Right atrium auricular region (tissue), 2 donors: ENCODE measurements at places on chromosomes 12 and 14. TPM values are rescaled to one million over a fixed set of nuclear protein-coding genes. Genes with fewer than 3 reads are reported as not detected.
A peak's percentile ranks its signal among the peaks of the same experiment; 100 is the strongest.

- H3K27ac ChIP-seq, result no peak overlapping the region
- no peaks in the 10 kb centered on the region for H3K36me3 ChIP-seq
- DNase-seq, result no peak
- H3K4me1 ChIP-seq, result no peaks in the 10 kb centered on the region
Observed at GRCh38 chr14:41758011-41758665, 151.5 kb downstream of the LRFN5 start.

DNA sequence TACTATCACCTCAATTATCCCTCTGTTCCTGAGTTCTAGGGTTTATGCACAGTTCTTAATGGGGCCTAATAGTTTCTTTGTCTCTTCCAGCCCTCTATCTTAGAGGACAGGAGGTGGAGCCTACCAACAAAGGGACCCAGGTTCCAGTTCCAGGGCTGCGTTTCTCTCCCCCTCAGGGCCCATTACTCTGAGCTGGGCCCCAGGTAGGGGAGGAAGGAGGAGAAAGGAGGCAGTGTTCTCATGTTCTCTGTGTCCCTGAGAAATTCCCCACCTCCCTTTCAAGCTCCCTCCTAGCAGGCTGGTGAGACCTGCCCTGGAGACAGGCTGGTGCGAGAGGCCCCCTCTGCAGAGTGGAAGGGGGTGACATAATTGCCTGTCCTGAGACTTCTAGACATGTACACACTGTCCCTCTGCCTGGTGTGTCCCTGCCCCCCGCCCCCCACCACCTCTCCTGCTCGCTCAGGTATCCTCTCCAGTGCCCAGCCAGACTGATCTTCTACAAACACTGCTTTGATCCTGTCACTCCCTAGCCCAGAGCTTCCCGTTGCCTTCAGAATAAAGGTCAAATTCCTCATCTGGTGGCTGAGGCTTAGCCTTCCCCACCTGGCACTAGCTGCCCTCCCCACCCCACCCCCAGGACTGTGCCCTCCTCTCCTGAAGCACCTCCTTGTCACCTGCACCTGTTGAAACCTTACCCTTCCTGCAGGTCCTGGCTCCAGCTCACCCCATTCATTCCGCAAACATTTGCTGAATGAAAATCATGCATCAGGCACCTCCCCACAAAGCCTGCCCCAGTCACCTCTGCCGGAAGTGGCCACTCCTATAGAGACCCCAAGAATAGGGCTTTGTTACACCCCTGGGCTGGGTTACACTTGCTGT, 21.1 kb upstream of the KRT8 start:
- H3K27ac ChIP-seq, result peak overlapping the region; percentile 73
- no peak overlapping the region for H3K4me3 ChIP-seq
- no peak for DNase-seq

GRCh38 chr12:43578782-43579181, 26.8 kb upstream of the ADAMTS20 start:
- DNase-seq, result no peak
- no peak overlapping the region for H3K27ac ChIP-seq
- no peaks in the 10 kb centered on the region for H3K4me1 ChIP-seq
- H3K36me3 ChIP-seq, result no peaks in the 10 kb centered on the region
- no peak overlapping the region for H3K4me3 ChIP-seq
- no peaks in the 10 kb centered on the region for H3K27me3 ChIP-seq

The INHBC gene
- not detected for total RNA-seq

DNA sequence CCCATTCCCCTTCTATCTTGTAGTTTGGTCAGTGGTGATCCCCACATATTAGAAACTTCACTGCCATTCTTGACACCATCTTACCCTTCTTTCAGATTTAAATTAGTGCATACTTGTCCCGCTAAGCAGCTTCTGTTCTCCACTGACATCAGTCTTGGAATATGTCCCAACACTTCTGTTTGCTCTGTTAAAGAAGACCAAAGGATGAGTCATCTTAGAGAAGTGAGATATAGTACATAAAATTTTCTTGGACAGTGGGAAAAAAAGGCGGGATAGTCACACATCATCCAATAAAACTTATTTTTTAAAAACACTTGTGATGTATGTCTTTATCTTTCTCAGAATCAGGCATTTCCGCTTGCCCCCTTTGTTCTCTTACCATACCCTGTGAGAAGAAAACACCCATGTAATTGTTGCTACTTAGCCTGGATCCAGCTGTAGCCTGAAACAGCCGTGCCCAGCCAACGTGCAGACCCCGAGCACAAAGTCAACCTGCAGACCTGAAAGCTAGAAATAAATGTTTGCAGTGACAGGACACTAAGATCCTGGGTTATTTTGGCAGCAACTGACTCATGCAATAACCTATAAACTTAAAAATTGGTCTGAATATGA, 100.1 kb upstream of the PDE3A start:
- no peaks in the 10 kb centered on the region for H3K27me3 ChIP-seq
- no peak overlapping the region for H3K27ac ChIP-seq
- DNase-seq, result no peak
- no peak overlapping the region for H3K4me3 ChIP-seq
- H3K36me3 ChIP-seq, result no peaks in the 10 kb centered on the region

DNA sequence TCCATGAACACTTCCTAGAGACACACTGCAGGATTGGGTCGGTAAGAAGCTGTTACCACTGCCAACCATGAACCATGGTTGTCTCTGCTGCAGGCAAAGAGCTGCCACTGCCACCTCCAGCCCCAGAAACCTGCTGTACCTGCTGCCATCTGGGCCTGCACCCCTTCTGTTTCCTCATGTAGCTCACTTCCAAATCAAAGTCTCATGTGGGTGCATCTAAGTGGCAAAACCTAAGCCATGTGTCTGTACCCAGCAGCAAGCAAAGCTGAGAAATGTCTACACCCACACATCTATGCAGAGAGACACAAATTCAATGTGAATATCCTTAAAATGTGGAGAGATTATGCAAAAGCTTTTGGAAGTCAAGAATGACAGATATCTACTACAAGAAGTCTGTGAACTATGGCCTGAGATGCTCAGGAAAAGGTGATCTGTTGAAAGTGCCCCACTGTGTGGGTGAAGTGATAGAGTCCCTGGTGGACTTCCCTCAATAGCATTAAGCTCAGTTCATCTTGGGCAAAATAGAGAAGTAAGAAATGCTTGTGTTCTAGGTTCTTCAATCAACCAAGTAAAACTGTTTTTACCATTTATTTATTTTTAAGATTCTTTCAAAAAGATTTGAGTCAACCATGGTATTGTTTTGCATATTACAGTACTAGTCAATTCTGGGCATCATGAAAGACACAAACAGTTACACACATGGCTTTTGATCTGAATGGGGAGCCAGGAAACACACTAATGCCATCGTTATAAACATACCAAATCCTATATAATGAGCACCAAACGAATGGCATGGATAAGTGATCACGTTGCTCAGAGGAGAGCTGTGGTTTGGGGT, 64.4 kb downstream of the FOS start:
- H3K4me3 ChIP-seq, result no peak overlapping the region
- DNase-seq, result no peak
- H3K27me3 ChIP-seq, result no peaks in the 10 kb centered on the region

- peak overlapping the region; percentile 40 for H3K4me3 ChIP-seq
- H3K27me3 ChIP-seq, result no peaks in the 10 kb centered on the region
- no peak for DNase-seq
- no peak overlapping the region for H3K27ac ChIP-seq
- H3K36me3 ChIP-seq, result no peaks in the 10 kb centered on the region
Observed at GRCh38 chr14:81464253-81465002, 64.3 kb upstream of the STON2 start.

DNA sequence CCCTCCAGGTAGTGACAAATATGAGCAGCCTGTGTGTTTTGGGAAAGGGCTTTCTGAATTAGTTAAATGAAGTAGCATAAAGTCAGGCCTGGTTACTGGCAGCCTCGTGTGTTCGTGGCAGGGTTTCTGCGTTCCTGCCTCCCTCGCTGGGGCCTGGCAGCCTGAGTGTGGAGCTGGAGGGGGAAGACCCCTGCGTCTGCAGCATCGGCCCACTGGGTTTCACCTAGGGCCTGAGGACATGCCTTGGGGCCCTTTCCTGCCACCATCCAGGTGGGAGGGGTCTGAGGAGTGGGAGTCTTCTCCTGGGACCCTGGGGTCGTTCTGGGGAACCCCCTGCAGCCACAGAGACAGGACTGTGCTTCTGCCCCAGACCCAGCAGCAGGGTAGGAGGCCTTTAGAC, 20.4 kb upstream of the AMN start:
- H3K36me3 ChIP-seq, result no peaks in the 10 kb centered on the region
- H3K4me3 ChIP-seq, result no peak overlapping the region
- no peak overlapping the region for H3K27ac ChIP-seq
- DNase-seq, result no peak
